ENCODE measurements at places on chromosomes 6 and 20. TPM values are rescaled to one million over a fixed set of nuclear protein-coding genes. Genes with fewer than 3 reads are reported as not detected.
A peak's percentile ranks its signal among the peaks of the same experiment; 100 is the strongest.

Gene GINS1
- total RNA-seq = 31.5 TPM

Gene BHLHE23
- not detected for total RNA-seq

Gene CYP21A2
- total RNA-seq = 0.24 TPM

DNA sequence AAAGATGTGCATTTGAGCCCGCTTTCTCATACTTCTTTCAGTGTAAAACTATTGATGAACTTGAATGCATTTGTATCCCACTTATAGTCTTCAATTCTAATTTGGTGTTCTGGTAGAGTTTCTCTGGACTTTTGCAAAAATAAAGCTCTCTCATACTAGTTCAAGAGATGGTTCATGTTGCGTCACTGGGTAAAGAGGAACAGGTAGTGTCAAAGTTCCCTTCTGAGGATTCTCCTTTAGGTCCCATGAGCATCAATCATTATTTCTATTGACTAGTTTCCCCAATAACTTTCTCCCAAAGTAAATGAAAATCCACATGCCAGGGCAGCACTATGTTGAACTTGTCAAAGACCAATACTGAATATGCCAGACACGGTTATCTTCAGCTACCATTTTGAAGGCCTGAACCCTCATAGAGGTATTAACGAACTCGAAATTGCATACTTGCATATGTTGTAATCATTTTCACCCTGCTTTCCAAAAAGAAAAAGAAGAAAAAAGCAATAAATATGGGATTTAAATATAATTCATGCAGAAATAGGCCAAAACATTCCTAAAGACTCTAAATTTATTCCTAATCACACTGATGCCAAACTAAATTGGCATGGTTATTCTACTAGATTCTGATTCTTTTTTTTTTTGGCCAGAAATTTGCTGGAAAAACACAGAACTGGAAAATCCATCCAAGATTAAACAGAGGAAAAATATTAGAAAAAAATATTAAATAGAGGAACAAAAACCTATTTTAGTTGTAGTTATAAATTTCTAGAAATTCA lies 84.5 kb downstream of the SGK1 start:
- H3K4me1 ChIP-seq = peaks cover 21% of the 10 kb centered on the region
- H3K27me3 ChIP-seq = no peaks in the 10 kb centered on the region
- H3K4me3 ChIP-seq = no peak overlapping the region

Gene HLA-DRB5
- total RNA-seq = 0.82 TPM

DNA sequence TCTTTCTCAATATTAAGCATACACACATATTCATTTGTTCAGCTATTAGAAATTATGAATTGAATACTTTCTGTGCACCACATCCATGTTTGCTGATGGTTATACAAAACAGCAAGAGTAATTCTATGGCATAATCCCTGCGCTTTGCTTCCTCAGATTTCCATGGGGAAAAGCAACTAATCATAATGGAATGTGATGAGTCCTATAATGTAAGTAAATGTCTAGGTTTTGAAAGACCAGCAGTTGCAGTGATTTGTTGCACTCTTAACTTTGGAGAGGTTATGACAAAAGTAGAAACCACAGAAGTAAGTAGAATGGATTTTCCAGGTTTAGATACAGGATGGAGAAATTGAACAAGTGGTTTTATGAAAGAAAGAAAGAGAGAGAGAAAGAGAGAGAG lies 652.1 kb downstream of the CBLN4 start:
- DNase-seq = no peak
- no peaks in the 10 kb centered on the region for H3K4me1 ChIP-seq
- H3K4me3 ChIP-seq = no peak overlapping the region
- H3K27ac ChIP-seq = no peak overlapping the region

- H3K4me1 ChIP-seq = no peaks in the 10 kb centered on the region
- no peak overlapping the region for H3K4me3 ChIP-seq
- H3K27ac ChIP-seq = no peak overlapping the region
These were observed 52.6 kb upstream of the PTPRK start for GRCh38 chr6:128573036-128573435.

DNA sequence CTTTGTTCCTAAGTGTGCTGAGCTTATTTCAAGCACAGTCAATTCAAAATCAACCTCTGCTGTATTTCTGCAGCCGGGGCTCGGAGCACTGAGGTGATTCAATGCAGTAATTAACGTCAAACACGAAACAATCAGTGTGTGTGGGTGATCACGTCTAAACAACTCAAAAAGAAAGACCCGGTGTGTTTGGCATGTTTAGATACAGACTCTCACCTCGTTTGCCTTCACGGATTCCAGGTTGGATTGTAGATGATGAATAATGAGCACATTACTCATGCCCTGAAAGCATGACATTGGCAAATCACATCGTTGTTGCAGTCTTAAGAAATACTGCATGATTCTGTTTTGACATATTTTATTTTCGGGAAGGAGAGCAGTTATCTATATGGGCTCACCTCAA lies 231.0 kb downstream of the QKI start:
- H3K4me1 ChIP-seq = no peaks in the 10 kb centered on the region
- no peak overlapping the region for H3K4me3 ChIP-seq
- no peak overlapping the region for H3K27ac ChIP-seq
- no peaks in the 10 kb centered on the region for H3K36me3 ChIP-seq
- DNase-seq = no peak

Gene SPTLC3
- total RNA-seq = 0.02 TPM

DNA sequence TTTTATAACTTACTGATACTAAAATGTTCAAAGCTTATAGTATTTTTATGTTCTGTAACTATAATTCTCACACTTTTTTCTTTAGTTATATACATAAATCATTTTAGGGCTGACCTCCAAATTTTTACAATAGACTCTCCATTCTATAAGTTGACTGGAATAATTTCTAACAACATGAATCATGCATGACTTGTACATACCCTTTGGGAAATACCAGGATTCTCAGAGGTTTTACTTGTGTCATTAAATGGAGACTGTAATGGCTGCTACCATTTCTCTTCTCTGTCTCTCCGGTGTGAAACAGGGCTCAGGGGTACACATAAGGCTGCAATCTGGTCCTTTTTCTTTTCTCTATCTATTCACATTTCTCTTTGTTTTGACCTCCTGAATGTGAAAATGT lies 222.2 kb upstream of the FLRT3 start:
- no peaks in the 10 kb centered on the region for H3K4me1 ChIP-seq
- H3K36me3 ChIP-seq = no peaks in the 10 kb centered on the region
- H3K4me3 ChIP-seq = no peak overlapping the region
- no peaks in the 10 kb centered on the region for H3K27me3 ChIP-seq
- no peak overlapping the region for H3K27ac ChIP-seq
- no peak for DNase-seq

Gene ZC2HC1B
- 0.24 TPM for total RNA-seq

DNA sequence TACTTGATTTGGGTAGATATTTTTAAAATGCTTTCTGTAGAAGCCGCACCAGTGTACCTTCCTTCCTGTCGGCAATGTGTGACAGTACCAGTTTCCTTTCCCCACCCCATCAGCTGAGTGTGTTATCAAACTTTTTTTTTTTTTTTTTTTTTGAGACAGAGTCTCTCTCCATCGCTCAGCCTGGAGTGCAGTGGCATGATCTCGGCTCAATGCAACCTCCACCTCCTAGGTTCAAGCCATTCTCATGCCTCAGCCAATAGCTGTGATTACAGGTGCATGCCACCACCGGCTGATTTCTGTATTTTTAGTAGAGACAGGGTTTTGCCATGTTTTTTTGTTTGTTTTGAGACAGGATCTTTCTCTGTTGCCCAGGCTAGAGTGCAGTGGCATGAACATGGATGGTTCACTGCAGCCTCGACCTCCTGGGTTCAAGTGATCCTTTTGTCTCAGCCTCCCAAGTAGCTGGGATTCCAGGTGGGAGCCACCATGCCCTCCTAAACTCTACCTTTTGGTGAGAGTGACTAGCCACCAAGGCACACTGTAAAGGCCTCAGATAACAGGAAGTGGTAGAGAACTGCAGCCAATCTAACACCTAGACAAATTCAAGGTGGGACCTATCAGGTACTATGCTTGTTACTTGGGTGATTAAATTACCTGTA lies 26.5 kb upstream of the ZBTB22 start:
- no peaks in the 10 kb centered on the region for H3K27me3 ChIP-seq
- no peaks in the 10 kb centered on the region for H3K36me3 ChIP-seq
- peaks cover 24% of the 10 kb centered on the region for H3K4me1 ChIP-seq

Gene LRRN4
- not detected for total RNA-seq

Gene CALHM4
- not detected for total RNA-seq

Gene ADTRP
- total RNA-seq = 26.1 TPM

DNA sequence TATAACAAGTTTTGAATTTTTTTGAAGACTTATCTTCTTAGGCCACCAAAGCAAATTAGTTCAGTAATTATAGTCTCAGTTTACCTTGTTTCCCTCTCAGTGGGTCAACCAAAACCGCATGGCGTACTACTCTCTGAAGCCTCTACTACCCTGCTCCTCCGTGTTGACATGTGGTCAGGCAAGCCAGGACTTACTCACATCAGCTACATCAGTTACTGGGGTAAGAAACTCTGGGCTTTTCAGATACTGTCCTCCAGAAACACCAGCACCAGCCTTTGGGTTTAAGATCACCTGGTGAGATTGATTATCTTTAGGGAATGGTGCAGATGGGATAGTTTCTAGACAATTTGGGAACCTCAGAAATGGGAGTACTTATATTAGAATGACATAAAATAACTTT lies 55.1 kb downstream of the KCNQ5 start:
- H3K27me3 ChIP-seq = no peaks in the 10 kb centered on the region
- H3K27ac ChIP-seq = no peak overlapping the region
- no peak for DNase-seq
- H3K36me3 ChIP-seq = peaks cover 2% of the 10 kb centered on the region
- no peaks in the 10 kb centered on the region for H3K4me1 ChIP-seq
- H3K4me3 ChIP-seq = no peak overlapping the region

- peaks cover 8% of the 10 kb centered on the region for H3K4me1 ChIP-seq
- H3K4me3 ChIP-seq = no peak overlapping the region
- no peak for DNase-seq
- no peak overlapping the region for H3K27ac ChIP-seq
These were observed 178.2 kb upstream of the CST7 start for GRCh38 chr20:24770628-24771541.

Gene SRXN1
- 14.1 TPM for total RNA-seq

DNA sequence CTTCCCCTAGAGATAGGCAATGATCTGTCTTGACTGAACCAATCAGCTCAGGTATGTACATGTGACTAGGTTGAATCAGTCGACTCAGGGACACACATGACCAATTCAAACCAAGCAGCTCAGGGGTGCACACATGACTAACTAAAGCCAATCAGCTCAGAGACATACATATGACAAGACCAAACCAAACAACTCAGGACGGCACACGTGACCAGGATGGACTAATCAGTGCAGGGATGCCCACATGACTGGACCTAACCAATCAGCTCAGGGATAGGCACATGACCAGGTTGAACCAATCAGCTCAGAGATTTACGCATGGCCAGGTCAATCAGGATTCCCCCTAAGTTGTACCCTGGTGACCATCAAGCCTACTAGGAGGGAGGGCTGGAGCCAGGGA lies 310.3 kb downstream of the CDH26 start:
- H3K27ac ChIP-seq = no peak overlapping the region
- no peaks in the 10 kb centered on the region for H3K36me3 ChIP-seq
- no peaks in the 10 kb centered on the region for H3K27me3 ChIP-seq

Gene FOXS1
- total RNA-seq = not detected

DNA sequence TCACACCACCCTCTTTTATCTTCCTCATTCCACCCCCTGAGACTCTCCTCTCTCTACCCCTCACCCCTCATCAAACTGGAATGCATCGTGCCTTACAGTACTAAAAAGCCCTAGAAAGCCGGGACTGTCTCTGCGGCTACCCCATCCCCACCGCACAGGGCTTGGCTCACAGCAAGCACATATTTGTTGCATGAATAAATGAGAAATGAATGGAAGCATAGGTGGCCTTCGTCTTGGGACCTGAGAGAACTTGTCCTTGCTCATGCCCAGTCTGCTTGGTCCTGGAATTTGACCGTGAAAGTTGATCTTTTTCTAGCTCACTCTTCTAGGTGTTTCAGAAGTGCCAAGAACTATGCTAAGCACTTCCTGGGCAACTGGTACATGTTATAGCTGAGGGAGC lies 53.3 kb downstream of the APCDD1L start:
- H3K4me3 ChIP-seq = no peak overlapping the region
- peaks cover 1% of the 10 kb centered on the region for H3K36me3 ChIP-seq
- H3K27ac ChIP-seq = no peak overlapping the region
- no peaks in the 10 kb centered on the region for H3K27me3 ChIP-seq
- H3K4me1 ChIP-seq = no peaks in the 10 kb centered on the region
- DNase-seq = no peak

GRCh38 chr6:24720131-24720603 lies 1.2 kb upstream of the C6orf62 start:
- peaks cover 1% of the 10 kb centered on the region for H3K27me3 ChIP-seq
- H3K27ac ChIP-seq = peak overlapping the region; percentile 99
- DNase-seq = peak; percentile 87
- H3K4me1 ChIP-seq = peaks cover 38% of the 10 kb centered on the region
- H3K4me3 ChIP-seq = peak overlapping the region; percentile 100
- peaks cover 47% of the 10 kb centered on the region for H3K36me3 ChIP-seq

DNA sequence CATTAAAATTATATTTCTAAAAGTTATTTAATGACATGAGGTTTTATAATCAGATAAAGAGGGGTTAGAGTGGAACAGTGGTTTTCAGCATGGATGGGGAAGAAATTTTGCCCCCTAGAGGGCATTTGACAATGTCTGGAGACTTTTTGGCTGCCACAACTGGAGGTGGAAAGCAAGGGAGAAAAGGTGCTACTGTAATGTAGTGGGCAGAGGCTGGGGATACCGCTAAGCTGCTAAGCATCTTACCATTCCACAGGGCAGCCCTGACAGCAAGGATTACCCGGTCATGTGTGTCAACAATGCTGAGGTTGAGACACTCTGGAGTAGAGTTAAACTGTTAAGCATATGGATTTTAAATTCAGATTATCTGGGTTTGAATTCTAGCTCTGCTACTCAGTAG lies 52.9 kb upstream of the FABP7 start:
- no peak overlapping the region for H3K4me3 ChIP-seq
- H3K36me3 ChIP-seq = no peaks in the 10 kb centered on the region
- H3K27me3 ChIP-seq = peaks cover 3% of the 10 kb centered on the region
- no peak for DNase-seq

DNA sequence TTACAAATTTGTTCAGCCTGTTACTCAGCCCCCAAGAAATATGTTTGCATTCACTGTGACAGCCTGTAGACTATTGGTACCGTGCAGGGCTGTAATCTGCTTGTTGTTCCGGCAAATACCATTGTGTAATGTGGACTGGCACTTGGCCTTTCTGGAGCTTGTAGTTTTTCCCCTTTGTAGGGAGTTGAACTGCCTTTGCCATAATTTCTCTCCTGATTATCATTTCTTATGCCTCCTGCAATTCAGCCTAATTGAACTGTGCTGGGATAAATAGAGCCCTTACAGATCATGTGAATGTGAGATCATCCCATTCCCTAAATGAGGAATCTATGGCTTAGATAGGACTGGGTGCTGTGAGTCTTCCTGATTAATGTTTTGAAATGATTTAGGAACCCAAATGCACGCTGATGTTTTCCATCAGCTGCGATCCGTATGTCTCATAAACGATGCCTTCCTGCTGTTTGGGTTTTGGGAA lies 185.1 kb downstream of the JARID2 start:
- H3K4me3 ChIP-seq = no peak overlapping the region
- H3K27me3 ChIP-seq = no peaks in the 10 kb centered on the region
- H3K36me3 ChIP-seq = peaks cover 22% of the 10 kb centered on the region
- no peak for DNase-seq

- no peaks in the 10 kb centered on the region for H3K4me1 ChIP-seq
- no peak for DNase-seq
- peaks cover 3% of the 10 kb centered on the region for H3K36me3 ChIP-seq
- no peak overlapping the region for H3K27ac ChIP-seq
- H3K27me3 ChIP-seq = no peaks in the 10 kb centered on the region
- H3K4me3 ChIP-seq = no peak overlapping the region
These were observed 46.5 kb downstream of the SMLR1 start for GRCh38 chr6:130873746-130874145.

Gene COL19A1
- total RNA-seq = 0.02 TPM

- peak overlapping the region; percentile 8 for H3K27ac ChIP-seq
- H3K4me1 ChIP-seq = peaks cover 28% of the 10 kb centered on the region
- H3K27me3 ChIP-seq = peaks cover 11% of the 10 kb centered on the region
- DNase-seq = no peak
- H3K4me3 ChIP-seq = peak overlapping the region; percentile 77
These were observed 1.3 kb downstream of the SLC16A10 start for GRCh38 chr6:111088668-111089003.

Measured in activated CD4-positive, alpha-beta memory T cell treated with anti-CD3 and anti-CD28 coated beads for 36 hours (primary cell).